ENCODE measurements at places on chromosomes 6 and 20.

DNA sequence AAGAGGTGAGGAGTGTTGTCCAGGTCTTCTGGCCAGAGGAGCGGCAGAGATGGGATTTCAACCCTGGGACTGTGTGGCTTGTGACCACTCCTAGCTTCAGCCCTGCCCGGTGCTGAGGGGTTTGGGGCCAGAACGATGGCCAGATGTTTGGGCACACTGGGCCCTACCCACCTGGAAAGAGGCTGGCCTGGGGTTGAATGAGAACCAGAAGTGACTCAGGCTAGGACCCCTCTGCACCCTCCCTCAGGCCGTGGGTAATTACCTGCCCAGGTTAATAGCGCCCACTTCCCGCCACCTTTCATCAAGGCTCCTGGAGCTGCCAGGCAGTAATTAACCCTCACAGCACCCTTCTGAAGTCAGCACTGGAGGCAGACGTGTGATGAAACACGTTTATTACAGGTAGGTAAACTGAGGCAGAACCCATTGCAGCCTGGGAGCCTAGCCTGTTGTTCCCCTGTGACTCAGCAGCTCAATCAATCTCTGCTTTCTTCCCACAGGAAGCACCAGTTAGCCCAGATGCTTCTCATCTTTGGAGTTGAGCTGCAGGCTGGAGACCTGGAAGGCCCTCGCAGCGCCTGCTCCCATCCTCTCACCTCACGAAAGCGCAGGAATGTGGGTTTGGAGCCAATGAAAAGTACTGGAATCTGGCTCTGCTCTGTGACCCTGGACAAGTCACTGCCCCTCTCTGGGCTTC, 120.8 kb downstream of the CEBPB start:
- no peak for DNase-seq

GRCh38 chr6:167932468-167933276, 64.8 kb upstream of the KIF25 start:
- no peak for DNase-seq

DNA sequence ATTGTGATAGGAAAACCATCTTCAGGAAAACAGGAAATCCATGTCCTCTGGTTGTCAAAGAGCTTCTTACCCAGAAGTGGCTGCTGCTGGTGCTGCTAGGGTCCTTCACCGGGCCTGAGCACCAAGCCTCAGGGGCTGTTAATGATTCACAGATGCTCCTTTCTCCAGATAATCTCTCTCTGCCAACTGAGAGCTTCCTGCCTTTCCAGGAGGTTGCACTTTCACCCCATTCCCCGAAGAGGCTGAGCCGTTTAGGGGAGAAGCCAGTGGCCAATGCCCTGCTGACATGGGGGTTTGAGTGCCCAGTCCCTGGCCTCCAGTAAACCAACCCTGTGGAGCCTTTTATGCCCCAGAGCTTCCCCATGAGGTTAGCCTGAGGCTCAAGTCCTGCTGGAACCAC, 122.4 kb downstream of the CBLN4 start:
- no peak for DNase-seq

GRCh38 chr6:37019065-37019450, 13.6 kb downstream of the FGD2 start:
- DNase-seq, result no peak

- DNase-seq, result no peak
Measured at GRCh38 chr6:92810913-92811312, 608.4 kb downstream of the EPHA7 start.
